Stimulated activated CD8-positive, alpha-beta memory T cell treated with anti-CD3 and anti-CD28 coated beads, Interleukin-15, amount 100 ng/mL, for 1 hour (primary cell): ENCODE measurements at places on chromosomes 6 and 20.

GRCh38 chr6:108417027-108417426, 122.2 kb downstream of the AFG1L start:
- DNase-seq, result no peak

DNA sequence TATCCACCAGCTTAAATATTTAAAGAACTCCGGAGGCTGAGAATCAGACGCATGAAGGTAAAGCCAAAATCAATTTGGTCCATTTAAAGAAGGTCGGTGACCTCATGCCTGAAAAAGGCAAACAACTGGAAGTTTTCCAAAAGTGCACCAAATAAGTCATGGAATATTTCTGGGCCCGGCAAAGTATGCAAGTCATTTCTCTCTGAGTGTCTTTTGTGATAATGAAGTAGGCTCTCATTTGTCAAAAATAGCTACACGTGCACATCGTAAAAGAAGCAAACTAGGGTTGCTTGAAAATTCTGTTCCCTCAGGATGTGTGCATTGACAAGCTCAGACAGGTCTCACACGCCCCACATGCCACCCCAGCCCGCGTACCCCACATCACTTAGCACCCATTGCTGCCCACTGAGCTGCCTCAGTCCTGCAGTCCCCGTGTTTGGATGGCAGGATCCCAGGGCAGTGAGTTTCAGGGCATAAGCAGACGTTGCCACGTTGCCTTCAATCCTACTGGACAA, 20.5 kb upstream of the PYGB start:
- no peak for DNase-seq

GRCh38 chr6:136764517-136764993, 27.7 kb downstream of the MAP3K5 start:
- no peak for DNase-seq

GRCh38 chr6:75114195-75114594, 91.7 kb downstream of the COL12A1 start:
- no peak for DNase-seq

DNA sequence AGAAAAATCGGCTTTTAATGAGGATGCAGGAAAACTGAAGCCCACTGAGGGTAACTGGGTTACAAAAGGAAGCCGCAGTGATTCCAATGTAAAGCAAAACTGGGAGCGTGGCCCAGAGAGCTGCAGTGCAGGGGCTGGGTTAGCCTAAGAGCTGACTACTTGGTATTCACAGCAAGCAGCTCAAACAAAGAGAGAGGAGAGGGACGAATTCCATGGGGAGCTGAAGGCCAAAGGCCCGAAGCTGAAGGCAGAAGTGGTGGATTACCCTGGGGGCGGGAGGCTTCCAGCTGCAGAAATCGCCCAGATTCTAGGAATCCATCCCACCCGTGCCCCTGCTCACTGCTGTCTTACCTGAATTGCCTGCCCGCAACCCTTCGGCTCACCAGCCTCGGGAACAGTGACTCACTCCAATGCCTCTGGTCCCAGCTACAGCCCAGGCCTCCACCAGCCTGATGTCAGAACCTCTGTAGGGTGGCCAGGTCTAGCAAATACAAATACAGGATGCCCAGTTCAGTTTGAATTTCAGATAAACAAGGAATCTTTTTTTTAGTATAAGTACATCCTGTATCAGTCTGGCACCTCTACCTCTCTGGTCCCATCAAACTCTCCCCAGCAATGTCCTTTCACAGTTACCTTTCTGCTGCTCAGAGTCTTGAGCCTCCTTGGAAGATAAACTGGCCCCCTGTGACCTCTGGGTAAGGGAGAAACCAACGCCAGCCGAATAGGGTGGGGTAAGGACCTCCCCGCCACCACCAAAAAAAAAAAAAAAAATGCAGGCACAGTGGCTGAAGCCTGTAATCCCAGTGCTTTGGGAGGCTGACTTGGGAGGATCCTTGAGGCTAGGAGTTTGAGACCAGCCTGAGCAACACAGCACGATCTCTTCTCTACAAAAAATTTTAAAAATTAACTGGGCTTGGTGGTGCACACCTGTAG, 14.6 kb upstream of the ZMYND8 start:
- no peak for DNase-seq

DNA sequence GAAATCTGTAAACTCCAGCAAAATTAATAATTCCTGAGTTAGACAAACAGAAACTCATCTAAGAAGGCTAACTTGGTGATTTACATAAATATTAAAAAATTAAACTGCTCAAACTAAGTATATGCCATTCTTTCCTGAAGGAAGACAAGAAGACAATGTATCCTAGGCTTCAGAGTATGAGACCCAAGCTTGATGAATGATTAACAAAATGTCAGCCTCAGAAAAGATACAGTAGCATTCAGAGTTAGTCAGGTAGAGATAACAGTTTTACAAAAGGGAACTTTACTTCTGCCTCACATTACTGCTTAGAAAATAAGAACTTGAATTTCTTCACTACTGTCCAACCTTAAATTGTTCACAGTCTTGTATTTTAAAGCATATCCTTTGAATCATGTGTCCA, 12.0 kb downstream of the CSNK2A1 start:
- no peak for DNase-seq

DNA sequence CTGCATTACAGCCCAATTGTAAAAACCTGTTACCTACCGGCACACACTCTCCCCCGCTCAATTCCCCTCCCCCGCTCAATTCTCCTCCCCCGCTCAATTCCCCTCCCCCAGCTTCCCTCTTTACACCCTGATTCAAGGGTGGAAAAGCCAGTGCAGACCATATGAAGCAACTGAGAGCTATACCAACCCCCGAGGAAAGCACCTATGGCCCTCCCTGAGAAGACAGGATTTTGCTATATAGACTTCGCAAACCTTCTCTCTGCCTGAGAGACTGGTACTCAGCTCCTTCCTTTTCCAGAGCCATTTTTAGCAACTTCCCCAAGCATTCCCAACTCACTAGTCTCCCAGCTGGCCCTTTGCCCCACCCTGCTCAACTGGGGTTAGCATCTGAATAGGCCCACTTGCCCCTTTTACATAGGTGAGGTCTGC, 7.6 kb downstream of the GNAS-AS1 start:
- DNase-seq, result no peak

GRCh38 chr6:20952699-20953474, 418.6 kb downstream of the CDKAL1 start:
- DNase-seq, result no peak

- no peak for DNase-seq
Measured at GRCh38 chr6:98924647-98925046, 23.1 kb downstream of the FBXL4 start.

DNA sequence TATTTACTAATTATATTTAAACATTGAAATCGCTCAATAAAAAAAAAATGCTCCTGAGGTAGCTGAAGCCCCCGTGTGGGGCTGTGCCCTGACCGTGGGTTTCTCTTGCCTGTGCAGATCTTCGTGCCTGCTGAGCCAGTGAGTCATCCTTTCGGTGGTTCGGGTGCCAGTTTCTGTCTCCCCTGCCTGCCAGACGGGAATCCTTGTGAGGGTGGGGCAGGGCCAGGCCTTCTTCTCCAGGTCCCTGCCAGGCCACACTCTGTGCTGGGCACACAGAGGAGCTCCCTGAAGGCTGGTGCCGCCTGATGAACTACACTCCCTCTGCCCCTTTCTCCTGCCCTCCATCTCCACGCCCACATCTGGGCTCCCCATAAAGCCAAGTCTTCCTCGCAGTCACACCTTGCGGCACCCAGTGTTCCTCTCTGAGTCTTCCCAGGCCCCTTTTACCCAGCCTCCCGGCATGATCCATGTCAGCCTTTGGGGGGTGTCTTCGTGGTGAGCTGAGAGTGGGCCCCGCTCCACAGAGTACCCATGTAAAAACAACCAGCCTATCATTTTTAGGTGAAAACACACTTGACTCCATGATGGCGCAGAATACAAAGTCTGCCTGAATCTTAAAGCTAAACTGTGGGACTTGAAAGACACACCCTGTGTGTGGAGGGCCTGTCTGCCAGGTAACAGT, 19.3 kb downstream of the FGD2 start:
- no peak for DNase-seq

GRCh38 chr6:781350-781961, 88.5 kb upstream of the EXOC2 start:
- no peak for DNase-seq

DNA sequence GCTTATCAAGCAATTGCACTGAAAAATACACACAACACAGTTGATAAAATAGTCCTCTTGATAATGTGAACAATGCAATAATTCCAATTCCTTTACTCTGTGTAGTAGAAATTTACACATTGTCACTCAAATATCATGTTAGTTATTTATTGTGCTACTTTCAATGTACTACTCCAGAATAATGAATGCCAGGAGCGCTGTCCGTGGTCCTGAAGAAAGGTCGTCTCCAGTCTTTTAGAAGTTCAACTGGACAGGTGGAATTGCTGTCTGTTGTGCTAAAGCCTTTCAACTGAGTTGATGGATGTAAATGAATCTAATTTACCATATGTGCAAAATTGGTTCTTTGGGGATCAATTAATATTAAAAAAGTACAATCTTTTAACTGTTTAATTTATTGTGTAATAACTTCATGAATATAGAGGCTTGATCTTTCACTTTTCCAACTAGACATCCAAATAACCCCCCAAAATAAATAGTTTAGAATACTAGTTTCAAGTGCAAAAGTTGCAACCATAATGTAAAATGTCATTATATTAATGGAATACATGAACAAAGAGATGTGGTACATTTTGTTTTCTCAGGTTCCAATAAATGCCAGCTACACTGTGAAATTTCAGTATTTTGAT, 3.2 kb downstream of the GRIK2 start:
- DNase-seq, result no peak

- DNase-seq, result no peak
Measured at GRCh38 chr6:141359953-141360352, 772.8 kb upstream of the GJE1 start.

GRCh38 chr20:54132612-54133433, 41.0 kb downstream of the CYP24A1 start:
- DNase-seq, result no peak

GRCh38 chr20:20051767-20052073, 546 bp downstream of the CRNKL1 start:
- no peak for DNase-seq

DNA sequence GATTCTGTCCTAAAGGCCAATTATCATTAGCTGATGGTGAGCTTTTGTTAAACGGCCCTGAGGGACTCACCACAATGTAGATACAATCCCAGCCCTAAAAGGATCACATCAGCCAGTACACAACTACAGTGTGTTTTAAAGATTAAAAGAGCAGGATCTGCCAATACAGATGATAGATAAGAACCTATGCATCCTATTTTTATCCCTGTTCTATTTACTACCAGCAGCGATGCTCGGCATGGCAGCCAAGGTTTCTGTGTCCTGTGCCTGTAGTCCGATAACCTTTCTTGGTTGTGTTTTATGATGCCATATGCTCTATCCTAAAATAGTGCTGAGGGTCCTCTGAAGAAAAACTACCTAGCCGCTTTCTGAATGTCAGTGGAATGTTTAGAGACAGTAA, 289.4 kb downstream of the PHACTR1 start:
- no peak for DNase-seq

DNA sequence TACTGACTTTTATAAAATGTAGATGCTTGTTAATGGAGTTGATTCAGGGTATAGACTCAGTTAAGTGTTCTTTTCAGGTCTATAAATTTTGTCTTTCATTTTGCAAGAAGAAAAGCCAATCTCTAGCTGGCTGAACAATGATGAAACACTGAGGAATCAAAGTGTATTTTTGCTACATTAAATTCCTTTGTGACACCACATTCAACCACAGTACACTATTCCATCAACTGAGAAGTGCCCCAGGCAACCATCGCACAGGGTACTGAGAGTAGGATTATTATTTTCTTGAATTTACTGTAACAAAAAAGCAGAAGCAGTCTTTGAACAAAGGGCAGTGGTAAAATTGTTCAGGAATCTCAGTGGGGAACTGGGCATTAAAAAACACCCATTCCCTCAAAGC, 83.6 kb downstream of the PREP start:
- no peak for DNase-seq

- DNase-seq, result no peak
Measured at GRCh38 chr6:111523484-111524167, 40.6 kb upstream of the REV3L start.

- no peak for DNase-seq
Measured at GRCh38 chr20:63980317-63980805, 571 bp upstream of the PRPF6 start.

GRCh38 chr20:25541676-25542075, 43.7 kb downstream of the NINL start:
- no peak for DNase-seq

- DNase-seq, result no peak
Measured at GRCh38 chr6:169379495-169380070, 125.9 kb upstream of the THBS2 start.

GRCh38 chr6:2817903-2818443, 23.7 kb downstream of the SERPINB1 start:
- no peak for DNase-seq

- no peak for DNase-seq
Measured at GRCh38 chr20:46209930-46210671, 92.0 kb downstream of the CD40 start.
